AG10803 (cell line): ENCODE measurements at places on chromosomes 12 and 14.
A peak's percentile ranks its signal among the peaks of the same experiment; 100 is the strongest.

DNA sequence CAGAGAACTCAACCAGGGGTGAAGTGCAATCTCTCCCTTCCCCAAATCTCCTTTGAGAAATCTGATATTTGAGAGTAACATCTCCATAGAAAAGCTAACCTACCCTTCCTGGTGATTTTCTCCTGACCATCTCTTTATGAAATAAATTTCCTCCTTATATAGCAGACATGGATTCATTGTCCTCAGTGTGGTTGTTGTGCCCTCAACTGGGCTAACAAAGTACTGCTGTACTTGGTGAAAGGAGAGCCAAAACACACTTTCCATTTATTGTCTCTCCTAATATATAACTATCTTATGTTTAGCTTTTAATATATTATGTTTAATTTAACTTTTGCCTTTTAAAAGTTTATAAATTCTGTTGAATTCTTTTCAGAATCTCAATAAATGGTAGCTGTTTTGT lies 65.1 kb upstream of the SLCO1B1 start:
- no peak for DNase-seq

DNA sequence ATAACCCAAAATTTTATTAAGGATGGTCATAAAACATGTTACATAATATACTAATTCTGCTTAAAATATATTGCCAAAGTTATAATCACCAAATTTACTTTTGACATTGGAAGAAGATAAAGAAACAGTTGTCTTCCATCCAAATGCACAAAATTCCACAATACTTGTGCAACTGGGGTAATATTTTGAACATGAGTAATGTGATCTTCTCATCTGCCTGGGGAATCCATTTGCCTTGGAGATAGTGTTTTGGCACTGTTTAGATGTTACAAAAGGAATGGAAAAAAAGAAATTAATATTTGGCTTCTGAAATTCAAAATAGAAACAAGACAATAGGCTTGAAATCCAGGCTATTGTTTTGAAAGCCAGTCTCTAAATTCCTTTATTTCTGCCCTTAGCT lies 9.1 kb downstream of the GPR19 start:
- DNase-seq, result peak; percentile 84

DNA sequence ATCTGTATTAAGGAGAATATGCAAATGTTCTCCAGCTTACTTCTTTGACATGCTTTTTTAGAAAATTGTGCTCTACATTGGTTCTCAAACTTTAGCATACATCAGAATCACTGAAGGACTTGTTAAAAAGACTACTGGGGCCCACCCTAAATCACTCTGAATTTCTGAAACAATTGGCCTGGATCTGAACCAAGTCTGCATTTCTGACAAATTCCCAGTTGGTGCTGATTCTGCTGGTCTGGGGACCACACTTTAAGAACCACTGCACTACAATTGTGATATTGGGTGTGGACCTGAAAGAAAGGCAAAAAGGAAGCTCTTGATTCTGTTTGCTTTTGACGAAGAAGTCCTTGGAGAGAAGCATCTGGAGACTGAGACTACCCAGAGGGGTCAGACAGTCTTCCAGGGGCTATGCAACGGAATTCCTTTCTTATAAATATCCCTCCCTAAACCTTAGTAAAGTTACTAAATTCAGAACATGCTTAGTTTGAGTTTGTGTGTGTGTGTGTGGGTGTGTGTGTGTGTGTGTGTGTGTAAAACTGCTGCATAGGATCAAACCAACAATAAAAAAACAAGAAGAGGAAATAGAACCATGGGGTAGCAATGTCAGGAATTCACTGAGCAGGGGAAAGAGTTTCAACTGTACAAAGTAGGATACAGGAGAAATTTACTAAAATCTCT lies 36.8 kb downstream of the EAPP start:
- peak; percentile 38 for DNase-seq

- DNase-seq, result no peak
These were observed 146.2 kb upstream of the RFLNA start for GRCh38 chr12:124148481-124149273.

DNA sequence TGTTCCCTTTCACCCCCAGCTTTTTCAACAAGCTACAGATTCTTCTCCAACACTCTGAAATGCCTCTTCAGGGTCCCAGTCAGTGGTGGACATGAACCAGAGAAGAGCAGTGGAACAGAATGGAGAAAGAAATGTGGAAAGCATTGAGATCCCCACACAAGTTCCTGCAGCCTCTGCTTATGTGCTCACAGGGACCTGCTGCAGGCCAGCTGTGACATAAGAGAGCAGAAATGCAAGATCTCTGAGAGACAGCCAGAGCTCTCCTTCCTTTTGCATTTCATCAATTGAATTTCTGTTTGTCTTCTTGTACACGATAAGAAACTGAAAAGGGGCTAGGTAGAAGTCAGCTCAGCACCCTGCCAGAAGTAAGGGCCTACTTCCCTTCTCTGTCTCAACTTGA lies 6.2 kb downstream of the MDM1 start:
- DNase-seq, result no peak

- DNase-seq, result no peak
These were observed 1.0 kb downstream of the BORCS5 start for GRCh38 chr12:12357719-12358461.

GRCh38 chr12:91319071-91319760 lies 136.6 kb upstream of the DCN start:
- DNase-seq, result no peak

GRCh38 chr14:33026850-33027430 lies 88.3 kb downstream of the NPAS3 start:
- peak; percentile 30 for DNase-seq

DNA sequence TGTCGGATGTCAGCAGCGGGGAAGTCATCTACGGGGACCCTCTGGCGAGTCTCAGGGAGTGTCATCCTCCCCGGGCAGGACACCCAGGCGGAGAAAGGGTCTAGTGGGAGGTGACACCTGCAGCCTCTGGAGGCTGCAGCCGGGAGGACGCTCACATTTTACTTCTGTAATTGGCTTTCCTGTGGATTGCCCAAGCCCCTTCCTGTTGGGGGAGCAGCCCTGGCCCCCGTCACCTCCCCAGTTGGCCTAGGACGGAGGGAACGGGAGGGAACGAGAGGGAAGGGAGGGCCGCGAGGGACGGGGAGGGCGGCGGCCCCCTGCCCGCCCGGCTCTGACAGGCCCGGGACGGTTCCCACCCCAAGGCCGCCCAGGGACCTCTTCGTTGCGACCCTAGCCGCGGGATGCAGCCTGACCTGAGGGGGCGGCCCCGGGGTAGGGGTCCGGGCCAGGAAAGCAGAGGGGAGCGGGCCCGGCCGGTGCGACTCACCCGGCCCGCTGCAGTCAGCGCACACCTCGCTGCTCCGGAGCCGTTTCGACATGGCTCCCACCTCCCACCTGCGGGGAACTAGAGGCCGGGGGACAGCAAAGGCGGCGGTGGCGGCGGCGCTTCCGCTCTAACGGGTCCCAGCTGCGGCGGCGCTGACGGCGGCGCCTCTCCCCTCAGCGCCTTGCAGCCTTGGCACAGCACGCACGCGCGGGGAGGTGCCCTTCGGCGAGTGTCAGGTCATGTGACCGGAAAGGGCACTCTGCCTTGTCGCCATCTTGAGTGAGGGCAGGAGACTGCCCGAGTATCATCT lies at the start of gene GIT2:
Gene GIT2, minus strand, starts transcription at position 683 of the 797 bp plus-strand sequence. Its CDS starts 144 bp downstream, at position 539.
- peak; percentile 88 for DNase-seq

- no peak for DNase-seq
These were observed 79.9 kb upstream of the KCNA1 start for GRCh38 chr12:4829793-4830162.

DNA sequence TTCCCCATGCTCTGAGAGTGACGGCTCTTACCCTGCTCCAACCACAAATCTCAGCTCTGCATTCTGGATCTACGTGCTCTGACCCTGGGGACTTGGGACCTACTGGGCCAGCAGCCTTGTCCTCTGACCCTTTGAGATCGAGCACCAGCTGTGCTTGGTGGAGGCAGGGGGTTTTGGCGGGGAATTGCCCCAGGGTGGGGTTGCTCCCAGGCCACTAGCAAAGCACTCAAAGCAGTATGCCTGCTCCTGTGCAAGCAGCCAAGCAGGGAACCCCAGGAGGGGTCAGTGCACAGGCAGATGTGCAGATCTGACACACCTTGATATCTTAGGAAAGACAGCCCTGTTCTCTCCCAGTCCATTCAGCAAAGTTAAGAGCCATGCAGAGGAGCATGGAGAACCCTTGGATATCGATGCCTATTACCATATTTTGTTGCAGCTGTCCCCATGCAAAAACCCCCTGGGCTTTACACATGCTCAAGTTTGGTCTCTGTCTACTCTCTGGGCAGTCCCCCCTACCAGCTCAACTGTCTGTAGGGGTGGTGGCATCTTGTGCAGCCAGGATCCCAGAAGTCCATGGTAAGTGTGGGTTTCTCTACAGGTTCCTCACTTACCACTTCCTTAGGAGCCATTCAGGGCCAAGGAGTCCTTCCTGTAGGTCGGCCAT lies 319.0 kb downstream of the TMTC2 start:
- no peak for DNase-seq

GRCh38 chr14:104419865-104420505 lies 159.6 kb upstream of the C14orf180 start:
- DNase-seq, result no peak

DNA sequence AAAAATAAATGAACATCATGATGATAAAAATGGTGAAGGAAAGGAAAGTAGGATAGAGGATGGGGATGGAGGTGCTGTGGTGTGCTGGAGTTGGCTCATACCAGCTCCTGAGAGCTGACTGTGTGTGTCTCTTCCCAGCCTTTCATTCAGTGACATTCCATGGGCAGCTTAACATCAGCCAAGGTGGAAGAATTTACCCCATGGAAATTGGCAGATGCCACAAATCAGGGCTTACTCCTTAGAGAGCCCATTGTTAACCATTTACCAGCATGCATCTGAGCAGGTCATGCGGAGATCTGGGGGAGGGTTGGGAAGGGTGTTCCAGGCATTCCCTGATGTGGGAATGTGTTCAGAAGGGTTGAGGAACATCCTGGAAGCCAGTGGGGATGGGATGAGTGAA lies 164.7 kb upstream of the MYL2 start:
- DNase-seq, result no peak

- no peak for DNase-seq
These were observed 14.9 kb downstream of the GIT2 start for GRCh38 chr12:109981311-109981710.

DNA sequence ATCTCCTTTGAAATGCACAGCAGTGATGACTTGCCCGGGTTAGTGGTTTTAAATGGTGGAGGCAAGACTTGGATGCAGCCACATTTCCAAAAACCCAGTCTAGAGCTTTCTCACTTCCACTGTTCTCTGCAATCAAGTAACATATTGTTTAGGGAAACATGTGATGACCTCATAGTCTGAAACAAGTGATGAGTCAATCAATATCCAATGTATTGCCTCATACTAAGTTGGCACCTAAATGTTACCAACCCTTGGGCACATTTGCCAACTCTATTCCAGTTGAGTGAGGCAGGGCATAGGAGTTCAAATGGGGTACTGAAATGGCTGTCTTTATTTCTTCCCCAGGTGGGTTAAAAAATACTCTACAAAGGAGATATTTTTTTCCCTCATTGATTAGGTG lies 1105.4 kb downstream of the VRK1 start:
- DNase-seq, result no peak

DNA sequence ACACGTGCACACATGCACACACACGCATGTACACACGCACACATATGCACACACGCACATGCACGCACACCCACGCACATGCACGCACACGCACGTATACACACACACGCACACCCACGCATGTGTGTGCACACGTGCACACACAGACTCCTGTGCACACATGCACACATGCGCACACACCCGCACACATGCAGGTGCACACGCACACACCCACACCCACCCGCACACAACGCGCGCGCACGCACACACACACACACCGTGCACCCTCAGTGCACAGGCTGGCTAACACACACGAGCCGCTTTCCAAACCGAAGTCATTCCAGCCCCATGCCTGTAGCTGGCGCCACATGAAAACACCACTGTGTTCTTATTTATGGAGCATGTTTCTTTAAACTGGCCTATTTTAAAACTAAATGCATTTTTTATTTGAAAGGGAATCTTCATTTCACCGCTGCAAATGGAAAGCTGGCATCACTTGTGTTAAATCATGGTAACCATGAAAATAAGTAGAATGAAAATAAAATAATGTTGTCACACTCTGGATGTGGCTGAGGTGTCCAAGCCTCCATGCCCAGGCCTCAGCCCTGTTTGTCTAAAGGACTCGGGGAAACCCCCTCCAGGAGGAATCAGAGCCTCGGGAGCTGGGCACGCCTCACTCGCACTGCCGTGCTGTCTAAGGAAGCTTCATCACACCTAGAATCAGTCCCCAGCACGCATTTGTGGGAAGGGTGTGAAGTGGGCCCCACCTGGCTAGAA lies 45.1 kb downstream of the GALNT9 start:
- DNase-seq, result peak; percentile 4

GRCh38 chr14:22794551-22794951 lies 20.7 kb downstream of the SLC7A7 start:
- no peak for DNase-seq

GRCh38 chr14:33039311-33039710 lies 100.6 kb downstream of the NPAS3 start:
- DNase-seq, result no peak

DNA sequence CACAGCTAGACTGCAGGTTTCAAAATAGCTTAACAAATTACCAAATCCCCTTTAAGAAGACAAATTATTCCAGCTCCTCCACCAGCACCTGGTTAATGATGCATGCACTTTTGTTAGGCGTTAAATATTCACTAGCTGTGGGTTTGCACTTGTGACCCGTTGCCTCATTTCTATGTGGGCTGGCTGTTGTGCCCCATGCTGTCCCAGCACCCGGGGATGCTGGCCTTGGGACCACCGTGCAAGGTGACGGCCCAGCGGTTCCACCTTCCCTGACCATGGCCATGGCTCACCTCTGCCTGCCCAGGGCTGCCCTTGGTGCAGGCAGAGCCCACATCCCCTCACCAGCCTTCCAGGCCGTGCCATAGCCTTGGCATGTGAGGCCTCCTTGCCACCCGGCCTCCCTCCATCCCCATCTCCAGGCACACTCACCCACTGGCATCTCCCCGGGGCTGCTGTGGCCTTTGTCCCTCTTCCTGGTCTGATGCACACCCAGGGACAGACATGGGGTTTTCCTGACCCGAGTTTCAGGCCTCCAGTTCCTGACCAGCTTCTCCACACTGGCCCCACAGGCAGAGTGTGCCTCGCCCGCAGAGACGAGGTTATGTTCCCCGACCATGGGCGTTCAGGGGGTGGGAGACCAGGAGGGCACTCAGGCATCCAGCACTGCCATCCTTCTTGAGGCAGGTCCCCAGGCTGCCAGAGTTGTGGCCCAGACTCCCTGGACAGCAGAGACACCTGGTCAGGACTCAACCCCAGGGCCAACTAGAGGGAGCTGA lies 20.3 kb upstream of the C14orf180 start:
- no peak for DNase-seq

- DNase-seq, result no peak
These were observed 75.0 kb upstream of the OVCH1 start for GRCh38 chr12:29572464-29572863.

GRCh38 chr12:64890873-64891468 lies 66.5 kb downstream of the TBC1D30 start:
- peak; percentile 58 for DNase-seq

GRCh38 chr14:51612449-51612848 lies 39.3 kb upstream of the FRMD6 start:
- DNase-seq, result no peak

DNA sequence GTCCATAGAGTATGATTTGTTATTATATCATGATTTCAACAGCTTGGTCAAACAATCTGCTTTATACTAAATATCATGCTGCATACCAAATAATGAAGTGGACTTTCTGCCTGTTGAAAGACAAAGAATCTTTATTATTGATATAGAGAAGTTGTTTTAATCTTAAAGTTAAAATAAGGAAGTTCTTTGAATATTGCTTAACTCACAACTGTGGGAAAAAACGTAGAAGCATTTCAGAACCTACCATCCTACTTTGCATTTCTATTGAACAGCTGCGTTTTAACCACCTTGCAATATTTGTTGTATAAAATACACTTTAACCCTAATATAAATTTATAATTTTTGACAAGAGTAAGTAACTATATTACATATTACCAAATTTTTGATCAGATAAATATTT lies 22.9 kb upstream of the ARL1 start:
- DNase-seq, result no peak
